GOT3 (cell line): ENCODE measurements at places on chromosomes 16 and 17.

DNA sequence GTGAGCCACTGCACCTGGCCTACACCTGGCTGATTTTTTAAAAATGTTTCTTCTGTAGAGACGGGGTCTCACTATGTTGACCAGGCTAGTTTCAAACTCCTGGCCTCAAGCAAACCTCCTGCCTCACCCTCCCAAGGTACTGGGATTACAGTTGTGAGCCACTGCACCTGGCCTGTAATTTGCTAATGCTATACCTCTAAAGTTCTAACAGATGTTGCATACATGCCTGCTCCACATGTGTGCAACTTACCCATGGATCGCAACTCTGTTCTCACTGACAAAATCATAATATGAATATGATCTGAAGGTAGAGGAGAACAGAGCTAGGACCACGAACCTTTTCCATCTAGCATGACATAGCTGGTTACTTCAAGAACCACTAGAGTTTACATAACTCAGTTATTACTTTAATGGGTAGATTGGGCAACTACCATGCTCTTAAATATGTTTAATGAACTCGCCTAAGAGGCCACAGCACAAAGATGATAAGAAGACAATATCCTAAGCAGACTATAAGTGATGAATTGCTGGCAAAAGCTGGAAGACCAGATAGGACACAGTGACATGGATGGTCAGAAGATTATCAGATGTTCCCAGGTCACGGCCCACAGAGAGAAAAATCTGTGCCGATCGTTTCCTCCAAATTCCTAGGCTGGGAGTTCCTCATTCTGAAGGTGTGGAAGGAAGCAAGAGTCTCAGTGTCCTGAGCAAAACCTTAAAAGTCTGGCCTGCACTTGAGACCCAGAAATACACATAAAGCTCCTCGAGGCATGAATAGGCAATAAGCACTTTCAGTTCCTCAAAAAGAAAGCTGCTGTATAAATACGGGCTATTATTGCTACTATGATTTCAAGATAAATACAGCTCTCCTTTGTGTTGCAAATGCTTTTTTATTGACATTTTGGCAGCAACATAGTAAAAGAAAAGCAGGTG, 53.6 kb upstream of the ICAM2 start:
- DNase-seq, result no peak

DNA sequence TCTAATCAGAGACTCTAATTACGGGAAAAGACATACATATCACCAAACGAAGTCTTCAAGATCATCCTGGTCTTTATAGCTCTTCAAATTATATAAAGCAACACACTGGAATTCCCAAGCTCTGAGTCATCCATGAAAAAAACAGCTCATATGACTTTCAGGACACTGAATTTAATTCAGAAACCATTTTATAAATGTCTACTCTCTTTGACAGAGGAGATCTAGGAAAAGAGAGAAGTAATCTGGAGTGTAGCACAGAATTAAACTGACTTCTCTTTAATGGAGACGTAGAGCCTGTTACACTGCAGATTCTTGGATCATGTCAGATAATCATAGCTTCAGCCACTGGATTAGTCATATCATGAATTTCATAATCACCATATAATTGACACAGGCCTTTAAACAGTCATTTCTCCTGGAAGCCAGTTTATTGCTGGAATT, 86.8 kb upstream of the WSB1 start:
- no peak for DNase-seq

DNA sequence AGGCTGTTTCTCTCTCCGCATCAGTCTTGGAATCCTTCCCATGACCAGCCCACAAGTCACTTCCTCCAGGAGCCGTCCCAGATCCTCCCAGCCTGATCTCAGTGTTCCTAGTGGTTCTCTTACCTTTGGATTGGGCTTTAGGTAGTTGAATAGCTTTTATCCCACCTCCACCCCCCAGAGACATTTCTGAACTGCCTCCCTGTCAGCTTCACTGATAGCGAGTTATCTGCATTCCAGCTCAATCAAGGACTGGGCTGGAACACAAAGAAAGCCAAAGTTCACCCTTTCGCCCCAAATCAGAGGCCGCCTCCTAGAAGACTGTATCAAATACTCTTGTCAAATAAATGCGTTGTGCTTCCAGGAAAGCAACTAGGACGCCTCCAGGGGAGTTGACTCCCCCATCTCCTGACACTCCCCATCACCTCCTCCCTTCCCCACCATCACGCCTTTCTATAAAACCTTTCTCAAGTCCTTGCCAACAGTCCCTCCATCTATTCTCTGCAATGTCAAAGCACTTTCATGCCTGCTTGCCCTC, 72.7 kb downstream of the TMEM132E start:
- no peak for DNase-seq

- no peak for DNase-seq
These were observed 42.3 kb upstream of the HNF1B start for GRCh38 chr17:37787055-37787757.
